ENCODE measurements at places on chromosomes 12 and 14. TPM values are rescaled to one million over a fixed set of nuclear protein-coding genes. Genes with fewer than 3 reads are reported as not detected.
A peak's percentile ranks its signal among the peaks of the same experiment; 100 is the strongest.

GRCh38 chr12:4001031-4001430, 127.8 kb upstream of the PARP11 start:
- no peak for DNase-seq

DNA sequence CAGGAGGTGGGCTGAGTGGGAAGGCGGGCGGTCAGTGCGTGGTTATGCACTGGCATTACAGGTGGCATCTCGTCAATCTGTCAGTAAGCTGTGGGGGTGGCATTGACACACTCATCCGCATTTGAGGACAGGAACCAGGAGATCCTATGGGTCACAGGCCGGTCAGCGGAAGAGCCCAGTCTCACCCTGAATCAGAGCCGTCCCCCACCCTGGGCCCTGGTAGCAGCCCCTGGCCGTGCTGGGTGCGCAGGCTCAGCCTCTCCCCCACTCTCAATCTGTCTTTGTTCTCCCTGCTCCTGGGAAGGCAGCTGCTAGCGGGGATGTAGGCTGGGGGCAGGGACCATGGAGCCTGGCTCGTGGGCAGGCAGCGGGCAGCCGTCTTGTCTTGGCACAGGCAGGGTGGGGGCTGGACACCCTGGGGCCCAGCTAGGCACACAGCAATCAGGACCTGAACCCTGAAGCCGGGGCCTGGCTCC, 5.1 kb downstream of the INF2 start:
- no peak for DNase-seq

GRCh38 chr12:4215229-4216186, 58.1 kb upstream of the CCND2 start:
- DNase-seq: no peak

SLCO1B1 gene
- total RNA-seq: 0.21 TPM

NTN4 gene
- 6.0 TPM for total RNA-seq

- no peak for DNase-seq
Measured at GRCh38 chr14:68819260-68819691, 26.4 kb upstream of the ZFP36L1 start.

ACOT6 gene
- not detected for total RNA-seq

SERPINA6 gene
- total RNA-seq: not detected

- DNase-seq: no peak
Measured at GRCh38 chr12:116502989-116503496, 56.1 kb upstream of the MAP1LC3B2 start.

FLRT2 gene
- 13.5 TPM for total RNA-seq

NT5DC3 gene
- 15.4 TPM for total RNA-seq

DNA sequence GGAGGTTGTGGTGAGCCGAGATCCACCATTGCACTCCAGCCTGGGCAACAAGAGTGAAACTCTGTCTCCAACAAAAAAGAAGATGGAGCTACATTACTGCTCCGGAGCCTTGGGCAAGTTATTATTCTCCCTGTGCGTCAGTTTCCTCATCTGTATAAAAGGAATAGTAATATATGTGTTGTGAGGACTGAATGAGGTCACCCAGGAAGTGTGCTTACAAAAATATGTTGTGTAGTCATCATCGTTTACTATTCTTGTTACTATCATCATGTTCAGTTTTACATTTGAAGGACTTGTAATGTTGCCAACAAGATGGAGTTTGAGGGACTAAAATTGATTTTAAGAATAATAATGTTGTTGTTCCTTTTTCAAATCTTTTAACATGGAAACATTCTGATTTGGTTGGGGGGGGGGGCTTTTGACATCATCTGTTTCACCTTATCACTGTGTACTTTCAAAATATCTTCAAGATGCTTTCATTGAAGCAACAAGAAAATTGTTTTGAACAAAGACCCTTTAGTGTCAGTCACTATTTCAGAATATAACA, 156.8 kb downstream of the PDE3A start:
- DNase-seq: no peak

GRCh38 chr14:24669651-24670050, 35.7 kb upstream of the GZMB start:
- no peak for DNase-seq

- DNase-seq: no peak
Measured at GRCh38 chr14:71498212-71498611, 434.0 kb upstream of the RGS6 start.

DNA sequence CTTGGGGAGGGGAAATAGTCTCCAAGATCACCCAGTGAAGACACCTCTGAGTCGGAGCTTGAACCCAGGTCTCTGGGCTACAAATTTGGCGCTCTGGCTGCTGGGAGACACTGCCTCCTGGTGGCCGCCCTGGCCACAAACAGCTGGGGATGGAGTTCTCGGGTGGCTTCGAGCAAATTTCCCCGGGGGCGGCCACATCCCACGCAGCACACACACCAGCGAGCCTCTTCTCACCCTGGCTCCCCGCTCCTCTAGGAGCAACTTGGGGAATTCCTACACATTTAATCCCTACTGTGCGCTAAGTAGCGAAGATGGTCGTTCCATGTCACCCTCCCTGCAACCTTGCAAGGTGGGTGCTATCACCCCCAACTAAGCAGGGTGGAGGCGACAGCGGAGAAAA, 66.2 kb upstream of the BEGAIN start:
- no peak for DNase-seq

GRCh38 chr12:111430433-111431353, 25.0 kb downstream of the SH2B3 start:
- no peak for DNase-seq

SPIC gene
- total RNA-seq: not detected

PLBD2 gene
- 33.4 TPM for total RNA-seq

GRCh38 chr14:54738009-54738408, 164.6 kb downstream of the GCH1 start:
- no peak for DNase-seq

- DNase-seq: no peak
Measured at GRCh38 chr12:10617863-10618262, 4.5 kb upstream of the MAGOHB start.

GRCh38 chr12:76768576-76768975, 4.7 kb downstream of the ZDHHC17 start:
- DNase-seq: no peak

DNA sequence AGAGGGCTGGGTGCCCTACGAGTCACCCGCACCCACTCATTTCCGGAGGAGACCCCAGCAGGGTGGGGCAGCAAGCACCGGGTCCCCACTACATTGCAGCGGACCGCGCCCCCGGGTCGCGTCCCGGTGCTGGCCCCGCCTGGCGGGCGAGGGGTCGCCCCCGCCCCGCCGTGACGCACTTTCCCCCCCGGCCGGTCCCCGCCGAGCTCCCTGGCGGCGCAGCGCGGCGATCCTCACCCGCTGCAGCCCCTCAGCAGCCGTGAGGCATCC, 106.1 kb downstream of the PRICKLE1 start:
- DNase-seq: no peak

GRCh38 chr12:89882050-89882449, 173.4 kb upstream of the ATP2B1 start:
- DNase-seq: no peak

DNA sequence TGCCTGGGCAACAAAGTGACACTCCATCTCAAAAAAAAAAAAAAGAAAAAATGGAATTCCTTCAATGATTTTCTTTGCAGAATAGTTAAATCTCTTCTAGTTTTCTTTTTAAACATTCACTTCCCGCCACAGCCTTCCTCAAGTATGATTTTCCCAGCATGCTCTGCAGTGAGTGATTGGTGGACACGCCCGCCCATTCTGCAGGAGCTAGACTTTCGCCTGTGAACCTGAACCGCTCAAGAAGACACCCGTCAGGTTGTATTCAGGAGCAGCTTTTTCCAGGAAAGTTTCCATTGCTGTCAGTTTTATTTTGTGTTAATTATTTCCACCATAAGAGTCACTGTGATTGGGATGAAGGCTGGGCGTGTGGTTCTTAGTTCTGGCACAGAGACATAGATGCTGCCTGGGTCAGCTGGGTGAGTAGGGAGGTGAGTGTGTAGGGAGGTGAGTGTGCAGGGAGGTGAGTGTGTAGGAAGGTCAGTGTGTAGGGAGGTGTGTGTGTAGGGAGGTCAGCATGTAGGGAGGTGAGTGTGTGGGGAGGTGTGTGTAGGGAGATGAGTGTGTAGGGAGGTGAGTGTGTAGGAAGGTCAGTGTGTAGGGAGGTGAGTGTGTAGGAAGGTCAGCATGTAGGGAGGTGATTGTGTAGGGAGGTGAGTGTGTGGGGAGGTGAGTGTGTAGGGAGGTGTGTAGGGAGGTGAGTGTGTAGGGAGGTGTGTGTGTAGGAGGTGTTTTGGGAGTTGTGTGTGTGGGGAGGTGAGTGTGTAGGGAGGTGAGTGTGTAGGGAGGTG, 76.2 kb downstream of the KIF26A start:
- no peak for DNase-seq

DNA sequence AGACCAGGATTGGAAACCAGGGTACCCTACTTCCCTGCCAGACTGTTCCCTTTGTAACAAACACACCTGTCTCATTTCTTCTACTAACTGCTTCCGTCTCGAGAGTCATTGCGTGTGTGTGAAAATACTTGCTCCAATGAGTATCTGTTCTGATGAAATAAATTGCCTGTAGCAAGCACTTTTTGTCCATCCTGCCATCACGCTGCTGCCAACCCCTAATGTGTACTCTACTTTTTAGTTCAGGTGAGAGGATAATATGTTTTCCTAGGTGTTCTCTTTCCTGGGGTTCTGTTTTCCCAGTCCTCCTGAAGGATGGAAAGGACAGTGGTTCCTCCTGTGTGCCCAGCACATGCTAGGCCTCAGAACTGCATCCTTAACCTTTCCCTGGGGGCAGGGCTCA, 1.0 kb downstream of the TUNAR start:
- no peak for DNase-seq

- DNase-seq: no peak
Measured at GRCh38 chr14:69049675-69050074, 70.6 kb upstream of the ACTN1 start.

GRCh38 chr12:106673141-106673540, 90.3 kb downstream of the RFX4 start:
- DNase-seq: no peak

DBX2 gene
- total RNA-seq: not detected

- peak; percentile 87 for DNase-seq
Measured at GRCh38 chr12:6827437-6827911, 733 bp upstream of the P3H3 start.

DNA sequence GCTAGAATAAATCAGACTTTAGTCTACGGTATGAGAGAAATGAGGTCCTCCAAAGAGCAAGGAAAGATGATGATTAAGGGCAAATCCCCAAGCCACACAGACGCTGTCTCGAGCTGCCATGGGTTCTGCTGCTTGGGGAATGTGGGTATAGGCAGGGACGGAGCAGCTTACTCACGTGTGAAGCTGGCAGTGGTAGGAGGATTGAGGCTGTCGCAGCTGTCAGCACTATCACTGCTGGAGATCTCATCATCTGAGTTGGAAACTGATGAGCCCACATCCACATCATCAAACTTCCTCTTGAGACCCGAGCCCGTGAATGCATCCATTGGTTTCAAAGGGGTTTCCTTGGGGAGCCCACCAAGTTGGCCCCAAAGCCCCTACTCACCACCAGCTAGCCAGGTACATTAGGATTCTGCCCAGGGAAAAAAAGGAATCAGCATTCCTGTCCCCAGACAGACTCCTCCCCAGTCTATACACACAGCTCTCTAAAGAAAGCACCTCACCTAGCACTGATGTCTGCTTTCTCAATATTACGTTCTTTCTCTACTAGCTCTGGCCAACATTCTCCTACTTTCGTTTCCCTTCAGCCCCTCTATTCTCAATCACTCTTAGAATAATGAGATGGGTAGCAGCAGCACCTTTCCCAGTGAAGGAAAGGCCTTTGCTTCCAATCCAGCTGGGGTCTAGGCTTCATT, 7.0 kb downstream of the CSRNP2 start:
- DNase-seq: no peak

- peak; percentile 96 for DNase-seq
Measured at GRCh38 chr14:21014761-21015190, 10.1 kb downstream of the NDRG2 start.

DNA sequence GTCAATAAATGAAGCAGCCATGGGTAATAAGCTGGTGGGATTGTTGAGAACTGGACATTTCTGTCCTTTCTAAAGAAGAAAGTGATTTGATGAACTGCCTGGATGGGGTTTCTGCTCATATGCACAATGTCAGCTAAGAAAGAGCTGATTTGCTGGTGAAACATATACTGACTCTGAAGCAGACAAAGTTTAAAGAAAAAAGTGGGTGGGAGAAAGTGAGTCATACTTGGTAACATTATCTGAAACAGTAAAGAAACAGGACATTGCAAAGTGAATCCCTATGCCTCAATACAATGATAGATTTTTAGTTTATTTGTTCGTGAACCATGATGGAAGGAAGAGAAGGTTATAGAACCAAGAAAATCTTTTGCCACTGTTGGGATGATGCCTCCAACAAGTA, 95.6 kb upstream of the DNM1L start:
- DNase-seq: no peak

RPGRIP1 gene
- total RNA-seq: not detected

DNA sequence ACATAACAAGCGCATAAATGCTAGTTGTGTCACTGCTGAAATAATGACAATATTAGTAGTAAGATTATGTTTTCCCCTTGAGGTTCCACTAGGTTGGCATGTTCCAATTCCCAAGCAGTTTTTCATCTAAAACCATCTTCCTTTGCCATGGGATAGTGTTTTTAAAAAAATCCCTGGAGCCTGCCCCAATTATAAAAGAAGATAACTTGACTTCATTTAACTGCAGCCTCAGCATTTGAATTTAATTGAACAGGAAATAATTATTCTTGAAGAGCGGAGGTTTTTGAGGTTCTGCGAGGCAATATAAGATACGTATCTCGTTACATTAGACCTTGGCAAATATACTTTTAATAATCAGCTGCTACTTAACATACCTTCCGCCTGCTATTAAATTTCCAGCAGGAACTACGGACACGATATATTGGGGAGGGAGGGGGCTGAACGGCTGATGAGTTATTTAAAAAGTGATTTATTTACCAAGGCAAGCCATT, 65.2 kb upstream of the HSPB8 start:
- no peak for DNase-seq

GRCh38 chr12:49707812-49708147, 575 bp upstream of the FMNL3 start:
- DNase-seq: no peak
